ENCODE measurements at places on chromosomes 6 and 20.
A peak's percentile ranks its signal among the peaks of the same experiment; 100 is the strongest.

GRCh38 chr6:100153636-100154275 lies 159.7 kb upstream of the MCHR2 start:
- no peak for DNase-seq

- no peak for DNase-seq
Measured at GRCh38 chr20:20207872-20208271, 155.5 kb downstream of the CFAP61 start.

- DNase-seq: no peak
Measured at GRCh38 chr6:6742535-6742934, 154.0 kb downstream of the LY86 start.

GRCh38 chr20:25206063-25206403 lies 10.5 kb downstream of the ENTPD6 start:
- no peak for DNase-seq

DNA sequence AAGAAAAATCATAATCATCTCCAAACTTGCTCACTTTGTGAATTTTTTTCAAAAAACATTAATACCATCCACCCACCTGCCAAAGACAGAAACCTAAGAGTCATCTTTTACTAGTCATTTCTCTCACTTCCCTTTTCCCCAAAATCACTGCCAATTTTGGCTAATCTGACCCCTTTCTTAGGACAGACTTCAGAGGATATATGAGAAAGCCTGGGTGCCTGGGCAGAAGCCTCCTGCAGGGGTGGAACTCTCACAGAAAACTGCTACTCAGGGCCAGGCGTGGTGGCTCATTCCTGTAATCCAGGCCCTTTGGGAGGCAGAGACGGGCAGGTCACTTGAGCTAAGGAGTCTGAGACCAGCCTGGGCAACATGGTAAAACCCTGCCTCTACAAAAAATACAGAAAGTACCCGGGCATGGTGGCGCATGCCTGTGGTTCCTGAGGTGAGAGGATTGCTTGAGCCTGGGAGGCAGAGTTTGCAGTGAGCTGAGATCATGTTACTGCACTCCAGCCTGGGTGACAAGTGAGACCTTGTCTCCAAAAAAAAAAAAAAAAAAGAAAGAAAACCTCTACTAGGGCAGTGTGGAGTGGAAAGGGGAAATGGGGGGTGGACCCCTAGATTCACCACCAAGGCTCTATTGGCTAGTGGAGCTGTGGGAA lies 3.8 kb downstream of the DEK start:
- DNase-seq: no peak

GRCh38 chr6:37103169-37104039 lies 66.5 kb upstream of the PIM1 start:
- DNase-seq: peak; percentile 0

DNA sequence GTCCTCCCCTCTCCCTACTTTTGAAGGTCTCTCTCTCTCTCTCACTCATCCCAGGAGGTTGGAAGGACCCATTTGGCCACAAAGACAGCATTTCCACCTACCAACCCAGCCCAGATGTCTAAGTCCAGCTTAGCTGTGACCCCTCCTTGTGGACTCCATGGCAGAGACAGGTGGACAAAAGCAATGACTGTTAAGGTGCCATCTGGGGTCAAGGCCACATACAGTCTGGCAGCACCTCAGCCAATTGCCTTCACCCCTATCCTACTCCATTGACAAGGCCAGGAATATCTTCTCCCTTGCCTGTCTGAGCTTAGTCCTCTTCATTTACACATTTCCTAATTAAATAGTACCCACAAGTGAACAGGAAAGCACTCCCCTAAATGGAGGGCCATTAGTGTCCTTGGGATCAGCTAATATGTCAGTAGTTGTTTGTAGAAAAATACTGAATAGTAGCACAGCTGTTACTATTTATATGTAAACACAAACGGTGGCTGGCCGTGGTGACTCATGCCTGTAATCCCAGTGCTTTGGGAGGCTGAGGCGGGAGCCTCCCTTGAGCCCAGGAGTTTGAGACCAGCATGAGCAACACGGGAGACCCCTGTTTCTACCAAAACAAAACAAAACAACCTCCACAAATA lies 28.8 kb downstream of the GCM1 start:
- no peak for DNase-seq

DNA sequence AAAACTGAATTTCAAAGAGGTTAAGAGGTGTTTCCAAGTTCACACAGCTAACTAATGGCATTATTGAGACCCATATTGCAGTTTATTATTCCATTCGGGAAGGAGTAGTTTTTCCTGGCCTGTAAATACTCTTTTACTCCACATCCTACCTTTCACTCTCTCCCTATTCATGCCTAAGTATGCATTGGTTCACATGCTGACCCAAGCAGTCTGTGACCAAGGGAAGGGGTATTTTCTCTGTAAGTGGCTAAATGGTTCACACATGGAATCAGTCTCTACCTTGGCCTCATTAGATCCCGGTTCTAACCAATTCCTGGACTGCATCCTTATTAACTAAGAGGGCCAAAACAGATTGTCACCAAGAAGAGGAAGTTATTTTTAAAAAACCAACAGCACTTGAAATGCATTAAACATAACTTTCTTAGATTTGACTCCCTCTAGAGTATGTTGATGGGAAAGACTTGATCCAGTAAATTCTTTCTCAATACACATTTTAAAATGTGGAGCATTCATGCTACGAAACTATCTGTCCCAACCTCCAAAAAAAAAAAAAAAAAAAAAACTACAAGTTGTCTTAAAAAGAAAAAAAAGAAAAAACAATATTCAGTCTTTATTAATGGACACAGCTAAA lies 17.8 kb upstream of the RSPO3 start:
- no peak for DNase-seq

GRCh38 chr6:166419286-166419685 lies 36.5 kb upstream of the MPC1 start:
- peak; percentile 58 for DNase-seq

DNA sequence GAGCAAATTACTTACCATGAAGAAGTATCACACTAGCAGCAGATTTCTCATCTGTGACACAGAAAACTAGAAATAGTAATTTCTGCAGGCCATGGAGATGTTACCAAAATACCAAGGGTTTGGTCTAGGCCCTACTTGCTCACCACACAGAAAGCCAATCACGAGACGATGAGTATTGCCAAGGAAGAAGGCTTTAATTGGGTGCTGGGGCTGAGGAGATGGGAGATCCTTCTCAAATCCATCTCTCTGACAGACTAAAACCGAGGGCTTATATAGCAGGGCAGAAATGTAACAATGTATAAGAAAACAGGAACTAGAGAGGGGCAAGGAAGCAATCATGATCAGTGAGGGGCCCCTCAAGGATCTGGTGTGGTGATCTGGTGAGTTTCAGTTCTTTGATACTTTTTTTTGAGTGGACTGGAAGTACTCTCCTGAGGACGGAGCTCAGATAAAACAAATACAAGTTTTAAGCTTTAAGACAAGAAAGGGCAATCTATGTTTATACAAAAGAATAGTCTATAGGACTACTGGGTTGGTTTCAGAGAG lies 40.9 kb downstream of the RNF182 start:
- DNase-seq: no peak

DNA sequence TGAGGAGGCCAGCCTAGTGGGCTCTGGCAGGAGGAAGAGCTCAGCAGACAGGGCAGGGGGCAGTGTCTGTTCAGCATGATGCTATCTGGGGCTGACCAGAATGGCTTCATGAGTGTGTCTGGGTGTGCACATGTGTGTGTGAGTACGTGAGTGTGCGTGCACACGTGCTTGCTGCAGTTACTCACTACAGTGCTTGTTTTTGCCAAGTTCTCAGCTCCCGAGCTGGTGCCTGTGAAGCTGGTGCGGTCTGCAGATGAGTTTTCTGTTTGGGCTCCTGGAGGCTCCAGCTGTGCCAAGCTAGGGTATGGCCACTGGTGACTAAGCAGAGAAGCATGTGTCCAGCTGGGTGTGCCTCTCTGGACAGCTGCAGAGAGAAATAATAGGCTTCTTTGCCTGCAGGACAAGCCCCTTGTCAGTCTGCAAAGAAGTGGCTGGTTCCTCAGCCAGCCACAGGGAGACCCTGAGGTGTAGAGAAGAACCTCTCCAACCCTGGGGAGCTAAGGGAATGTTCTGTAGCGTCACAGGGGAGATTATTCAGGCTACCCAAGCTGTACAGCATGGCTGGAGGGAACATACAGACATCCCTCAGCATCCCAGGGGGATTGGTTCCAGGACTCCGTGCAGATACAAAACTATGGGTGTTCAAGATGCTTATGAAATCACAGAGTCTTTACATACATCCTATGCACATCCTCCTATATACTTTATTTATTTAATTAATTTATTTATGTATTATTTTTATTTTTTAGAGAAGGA lies 40.2 kb upstream of the FAM50B start:
- DNase-seq: no peak

- no peak for DNase-seq
Measured at GRCh38 chr6:20722455-20722854, 188.2 kb downstream of the CDKAL1 start.

DNA sequence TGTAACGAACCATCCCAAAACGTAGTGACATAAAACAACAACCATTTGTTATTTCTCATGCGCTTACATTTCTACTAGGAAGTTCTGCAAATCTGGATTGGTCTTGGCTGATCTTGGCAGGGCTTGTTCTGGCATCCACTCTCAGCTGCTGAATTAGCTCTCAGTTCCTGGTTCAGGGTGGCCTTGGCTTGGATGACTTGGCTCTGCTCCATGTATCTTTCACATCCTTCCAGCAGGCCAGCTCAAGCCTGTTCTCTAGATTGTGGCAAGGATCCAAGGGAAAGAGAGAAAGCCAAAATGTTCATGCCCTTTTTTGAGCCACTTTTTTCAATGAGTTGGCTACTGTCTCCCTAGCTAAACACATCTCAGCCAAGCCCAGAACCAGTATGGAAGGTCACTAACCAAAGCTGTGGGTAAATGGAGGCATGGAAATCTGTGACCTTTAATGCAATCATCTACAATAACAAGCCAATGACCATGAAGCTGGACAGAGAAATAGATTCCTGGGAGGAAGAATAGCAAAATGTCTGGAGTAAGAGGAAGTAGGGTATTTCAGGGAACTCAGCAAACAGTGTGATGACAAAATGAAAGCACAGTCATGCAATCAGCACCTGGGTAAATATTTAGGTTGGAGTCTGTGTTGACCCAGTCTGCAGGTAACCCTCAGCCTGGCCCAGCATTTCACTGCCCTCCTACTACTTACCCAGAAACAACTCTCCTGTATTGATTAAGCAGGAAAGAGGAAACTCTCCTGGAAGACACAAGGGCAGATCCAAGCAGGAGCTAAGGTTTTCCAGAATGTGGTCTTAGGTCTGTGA lies 32.7 kb upstream of the SNAP25 start:
- DNase-seq: no peak

GRCh38 chr6:165662749-165663376 lies at the start of gene PDE10A:
Gene PDE10A, minus strand, starts transcription at chr6:165663241. Its CDS starts 430 bp downstream, at chr6:165662811.
- no peak for DNase-seq

- no peak for DNase-seq
Measured at GRCh38 chr6:72389698-72390097, 232.2 kb upstream of the KCNQ5 start.

DNA sequence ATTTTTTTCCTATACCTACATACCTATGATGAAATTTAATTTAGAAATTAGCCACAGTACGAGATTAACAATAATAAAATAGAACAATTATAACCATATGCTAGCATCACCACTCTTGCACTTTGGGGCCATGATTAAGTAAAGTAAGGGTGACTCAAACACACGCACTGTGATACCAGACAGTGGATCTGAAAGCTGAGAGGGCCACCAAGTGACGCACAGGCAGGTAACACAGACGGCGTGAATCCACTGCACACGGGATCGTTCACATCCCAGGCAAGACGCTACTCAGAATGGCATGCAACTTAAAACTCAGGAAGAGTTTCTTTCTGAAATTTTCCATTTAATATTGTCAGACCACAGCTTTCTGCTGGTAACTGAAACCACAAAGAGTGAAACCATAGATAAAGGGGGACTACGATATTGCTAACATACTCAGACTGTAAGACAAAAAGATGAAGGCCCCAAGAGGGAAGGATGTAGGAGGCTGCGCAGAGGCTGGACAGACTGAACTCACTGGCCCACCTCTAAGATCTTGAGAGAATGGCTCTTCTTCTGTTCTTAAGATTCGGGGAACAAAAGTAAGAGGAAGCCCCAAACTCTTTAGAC lies 17.9 kb downstream of the RRBP1 start:
- no peak for DNase-seq

- no peak for DNase-seq
Measured at GRCh38 chr20:35199740-35200139, 26.8 kb upstream of the MMP24 start.

GRCh38 chr20:23133560-23133998 lies 47.5 kb upstream of the CD93 start:
- DNase-seq: no peak

GRCh38 chr6:63213325-63213724 lies 2.1 kb downstream of the FKBP1C start:
- no peak for DNase-seq

DNA sequence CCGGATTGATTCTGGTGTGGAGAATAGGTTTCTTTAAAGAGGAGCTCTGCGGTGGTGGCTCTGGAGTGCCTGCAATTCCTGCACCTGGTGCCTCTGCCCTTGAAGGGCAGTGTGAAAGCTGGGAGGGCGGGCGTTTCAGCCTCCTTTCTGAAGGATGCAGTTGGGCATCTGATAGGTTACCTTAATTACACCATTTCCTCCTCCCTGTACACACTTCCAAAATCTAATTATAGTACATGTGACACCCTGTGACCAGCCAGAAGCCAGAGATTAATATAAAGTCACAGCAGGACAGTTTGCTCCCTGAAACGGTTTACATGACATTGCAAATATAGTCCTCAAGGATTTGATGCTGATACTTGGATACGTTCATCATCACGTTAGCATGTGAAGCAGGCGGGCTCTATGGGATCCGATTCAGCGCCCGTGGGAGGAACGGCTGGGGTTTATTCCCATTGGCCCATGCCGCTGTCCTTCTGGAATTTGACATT lies 548.2 kb downstream of the QKI start:
- DNase-seq: no peak
